NCI-H146 (cell line): ENCODE measurements at places on chromosomes 16 and 17.

DNA sequence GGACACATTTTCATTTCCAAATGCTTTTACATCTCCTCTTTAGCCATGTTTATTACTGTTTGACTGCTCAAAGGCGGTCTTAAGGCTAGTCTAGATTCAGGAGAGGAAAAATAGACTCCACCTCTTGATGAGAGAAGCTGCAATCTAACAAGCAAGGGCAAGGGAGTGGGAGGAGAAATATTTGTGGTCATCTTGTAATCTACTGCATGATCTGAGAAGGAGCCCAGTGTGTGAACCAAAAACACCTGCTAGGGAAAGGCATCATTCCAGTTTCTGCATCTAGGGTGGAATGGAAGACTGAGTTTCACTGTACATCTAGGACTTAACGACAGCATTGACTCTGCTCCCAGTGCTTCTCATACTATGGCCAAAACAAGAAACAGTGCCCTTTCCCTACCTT, 232.2 kb upstream of the HS3ST3A1 start:
- no peak for DNase-seq

- peak; percentile 69 for DNase-seq
These were observed 4.6 kb upstream of the GSE1 start for GRCh38 chr16:85608515-85608885.

DNA sequence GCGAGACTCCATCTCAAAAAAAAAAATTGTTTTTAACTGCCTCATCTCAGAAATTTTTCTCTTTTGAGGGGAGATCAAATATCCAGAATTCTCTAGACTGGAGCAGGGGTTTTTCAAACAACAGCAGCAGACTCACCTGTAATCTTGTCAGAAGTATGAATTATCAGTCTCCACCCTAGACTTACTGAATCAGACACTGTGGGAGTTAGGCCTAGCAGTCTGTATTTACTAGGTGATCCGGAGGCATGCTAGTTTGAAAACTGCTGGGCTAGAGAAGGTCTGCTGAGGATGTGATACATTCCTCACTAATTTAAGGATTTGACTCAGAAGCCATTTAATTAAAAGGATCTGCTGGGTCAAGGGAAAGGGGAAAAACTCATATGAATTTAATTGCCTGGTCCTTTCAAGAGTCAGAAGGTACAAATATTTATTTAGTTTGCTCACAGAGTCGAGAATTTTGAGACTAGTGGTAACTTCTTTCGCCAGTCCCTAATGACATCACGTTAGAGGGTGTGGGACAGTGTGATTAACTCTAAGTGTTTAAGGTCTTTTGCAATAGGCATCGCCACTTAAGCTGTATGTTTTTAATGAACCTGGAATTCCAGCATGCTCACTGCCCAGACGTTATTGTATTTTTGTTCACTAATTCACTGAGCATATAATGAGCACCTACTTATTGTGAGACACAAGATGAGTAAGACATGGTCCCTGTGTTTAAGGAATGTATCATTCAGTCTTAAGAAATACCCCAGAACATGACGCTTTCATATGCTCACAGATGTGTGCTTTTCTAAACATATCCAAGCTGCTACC, 14.2 kb downstream of the ATP6V0A1 start:
- DNase-seq: no peak

GRCh38 chr16:81437865-81438264, 6.7 kb upstream of the CMIP start:
- DNase-seq: peak; percentile 27

DNA sequence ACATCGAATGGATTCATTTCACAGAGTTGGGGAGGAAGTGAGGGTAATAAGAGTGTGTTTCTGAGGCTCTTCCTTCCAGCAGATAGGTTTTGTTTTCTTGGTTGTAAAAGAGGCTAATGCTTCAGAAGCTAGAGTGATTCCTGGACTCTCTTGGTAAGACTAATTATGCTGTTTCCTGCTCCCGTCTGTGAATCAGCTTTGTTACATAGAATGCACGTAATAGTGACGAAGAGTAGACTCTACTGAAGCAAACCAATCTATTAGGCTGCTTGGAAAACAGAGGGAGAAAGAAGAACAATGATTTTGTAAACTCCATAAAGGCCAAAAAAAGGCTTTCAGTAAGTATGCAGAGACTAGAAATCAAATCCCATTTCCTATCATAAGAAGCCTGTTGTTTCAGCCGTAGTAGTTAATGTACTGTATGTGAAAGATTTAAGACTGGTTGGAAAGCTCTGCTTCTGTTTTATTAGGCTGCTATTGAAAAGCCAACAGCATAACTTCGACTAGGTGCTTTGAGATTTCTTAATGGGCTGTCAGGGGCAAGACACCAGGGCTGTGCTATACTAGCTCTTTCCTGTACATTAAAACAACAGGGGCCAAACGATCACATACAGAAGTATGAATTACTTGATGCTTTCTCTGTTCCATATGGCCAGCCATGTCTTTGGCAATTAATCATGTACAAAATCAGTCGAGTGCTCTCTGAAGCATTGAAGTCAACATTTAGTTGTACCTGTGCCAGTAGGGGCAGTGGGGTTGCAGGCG, 219.0 kb downstream of the FTO start:
- no peak for DNase-seq

GRCh38 chr17:20234276-20234675, 225.1 kb downstream of the SPECC1 start:
- no peak for DNase-seq

DNA sequence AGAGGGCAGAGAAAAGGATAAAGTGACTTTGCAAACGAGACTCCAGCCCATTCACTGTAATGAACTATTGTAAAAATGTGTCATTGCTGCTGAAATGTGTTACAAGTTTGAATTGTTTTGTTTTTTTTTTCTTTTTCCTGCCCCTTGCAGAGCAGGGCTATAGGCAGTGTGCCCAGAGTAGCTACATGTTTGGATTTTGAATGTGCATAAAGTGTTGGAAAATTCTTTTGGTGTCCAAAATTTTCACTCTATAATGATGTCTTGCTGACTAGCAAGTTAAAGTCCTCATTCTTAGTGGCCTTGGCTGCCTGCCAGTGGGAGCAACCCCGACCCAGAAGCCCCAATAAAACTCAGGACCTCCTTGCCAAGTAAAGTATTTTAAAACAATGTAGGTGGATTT, 66.5 kb downstream of the IGF2BP1 start:
- DNase-seq: no peak

GRCh38 chr16:23821875-23822688, 13.7 kb upstream of the PRKCB start:
- no peak for DNase-seq

- DNase-seq: no peak
These were observed 35.7 kb downstream of the ESRP2 start for GRCh38 chr16:68200088-68200783.

DNA sequence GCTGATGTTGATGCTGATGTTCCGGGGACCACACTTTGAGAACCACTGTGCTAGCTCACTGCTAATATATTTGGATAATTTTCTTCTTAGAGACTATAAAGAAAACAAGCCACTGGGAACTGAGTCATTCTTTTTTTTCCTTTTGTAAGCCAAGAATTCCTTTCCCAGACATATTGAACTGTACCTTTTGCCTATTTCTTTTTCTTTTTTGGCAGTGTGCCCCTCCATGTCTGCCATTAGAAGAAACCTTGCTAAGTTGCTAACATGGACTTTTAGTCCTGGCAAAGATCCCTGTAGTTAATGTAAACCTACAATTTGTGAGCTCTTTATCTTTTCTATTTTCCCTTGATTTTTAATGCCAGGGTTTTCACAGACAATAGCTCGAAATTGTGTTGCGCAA, 17.3 kb upstream of the ERCC4 start:
- no peak for DNase-seq

DNA sequence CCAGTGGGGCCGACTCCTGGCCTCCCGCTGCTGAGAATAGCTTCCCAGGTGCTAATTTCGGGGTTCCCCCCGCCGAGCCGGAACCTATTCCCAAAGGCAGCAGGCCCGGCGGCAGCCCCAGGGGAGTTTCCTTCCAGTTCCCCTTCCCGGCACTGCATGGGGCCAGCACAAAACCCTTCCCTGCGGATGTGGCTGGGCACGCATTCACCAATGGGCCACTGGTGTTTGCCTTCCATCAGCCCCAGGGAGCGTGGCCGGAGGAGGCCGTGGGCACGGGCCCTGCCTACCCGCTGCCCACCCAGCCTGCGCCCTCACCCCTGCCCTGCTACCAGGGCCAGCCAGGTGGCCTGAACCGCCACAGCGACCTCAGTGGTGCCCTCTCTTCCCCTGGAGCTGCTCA, 24.9 kb upstream of the ZFPM1 start:
- no peak for DNase-seq

DNA sequence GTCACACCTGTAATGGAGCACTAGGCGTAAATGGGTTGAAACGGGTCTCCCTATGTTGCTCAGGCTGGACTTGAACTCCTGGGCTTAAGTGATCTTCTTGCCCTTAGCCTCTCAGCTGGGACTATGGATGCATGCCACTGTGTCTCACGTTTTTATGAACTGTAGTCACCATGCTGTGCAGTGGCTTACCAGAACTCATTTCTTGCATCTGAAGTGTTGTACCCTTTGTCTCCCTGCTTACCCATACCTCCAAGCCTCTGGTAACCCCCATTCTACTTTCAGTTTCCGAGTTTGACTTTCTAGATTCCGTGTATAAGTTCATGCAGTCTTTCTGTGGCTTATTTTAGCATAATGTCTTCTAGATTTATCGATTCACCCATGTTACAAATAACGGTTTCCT, 7.7 kb downstream of the PYCARD start:
- no peak for DNase-seq

DNA sequence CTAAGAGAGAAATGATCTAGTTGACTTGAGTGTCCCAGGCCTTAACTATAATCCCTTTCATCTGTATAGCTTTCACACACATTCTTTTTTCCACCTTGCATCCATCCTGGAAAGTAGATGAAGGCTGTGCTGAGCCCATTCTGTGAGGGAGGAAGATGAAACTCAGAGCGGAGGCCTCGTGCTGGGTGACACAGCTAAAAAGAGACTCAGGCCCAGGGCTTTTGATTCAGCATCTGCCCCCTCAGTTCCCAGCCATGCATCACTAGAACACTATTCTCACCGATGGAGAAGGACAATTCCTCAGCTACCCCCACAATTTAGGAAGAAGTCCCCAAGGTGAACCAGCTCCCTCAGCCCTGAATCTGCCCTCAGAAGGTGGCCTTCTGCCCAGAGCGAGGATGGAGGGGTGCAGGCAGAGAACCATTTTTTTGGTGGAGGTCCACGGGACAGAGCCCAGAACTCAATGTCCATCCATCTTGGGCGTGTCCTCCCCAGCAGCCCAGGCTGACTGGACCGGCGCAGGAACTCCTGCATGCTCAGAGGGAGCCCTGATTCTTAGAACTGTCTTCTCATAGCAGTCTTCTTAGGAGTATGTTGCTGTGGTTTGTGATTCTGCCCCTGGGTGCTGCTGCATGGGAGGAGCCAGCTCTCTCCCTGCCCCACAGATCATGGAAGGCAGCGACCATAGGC, 5.8 kb upstream of the MYCBPAP start:
- DNase-seq: no peak

- DNase-seq: no peak
These were observed 13.5 kb downstream of the CDIP1 start for GRCh38 chr16:4525069-4525468.

- peak; percentile 52 for DNase-seq
These were observed 68.5 kb upstream of the DNAH17 start for GRCh38 chr17:78645421-78646295.

DNA sequence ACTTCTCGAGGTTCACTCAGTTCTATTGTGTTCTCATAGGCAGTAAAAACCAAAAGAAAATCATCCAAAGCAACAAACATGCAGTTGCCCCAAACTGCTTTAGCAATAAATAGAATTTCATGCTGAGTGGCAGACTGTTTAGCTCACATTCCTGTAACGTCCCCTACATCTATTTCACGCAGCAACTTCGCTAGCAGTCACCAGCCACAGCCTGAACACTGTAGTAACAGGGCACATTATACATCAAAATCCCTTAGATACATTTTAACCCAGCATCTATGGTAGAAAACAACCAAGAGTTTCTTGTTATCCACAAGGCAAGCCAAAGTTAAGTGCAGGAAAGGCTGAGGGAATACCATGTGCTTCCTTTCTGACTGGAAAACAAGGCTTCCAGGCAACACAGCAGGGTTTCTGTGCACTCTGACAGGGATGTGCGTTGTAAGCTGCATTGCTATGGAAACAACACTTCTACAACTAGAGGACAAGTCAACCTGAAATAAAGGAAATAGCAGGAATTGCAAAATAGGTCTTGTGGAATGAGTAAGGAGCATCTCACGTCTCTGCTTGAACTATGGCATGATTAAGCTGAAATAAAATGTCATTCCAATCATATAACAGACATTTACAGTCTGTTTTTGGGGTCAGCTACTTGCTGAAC, 55.4 kb downstream of the CFDP1 start:
- no peak for DNase-seq

DNA sequence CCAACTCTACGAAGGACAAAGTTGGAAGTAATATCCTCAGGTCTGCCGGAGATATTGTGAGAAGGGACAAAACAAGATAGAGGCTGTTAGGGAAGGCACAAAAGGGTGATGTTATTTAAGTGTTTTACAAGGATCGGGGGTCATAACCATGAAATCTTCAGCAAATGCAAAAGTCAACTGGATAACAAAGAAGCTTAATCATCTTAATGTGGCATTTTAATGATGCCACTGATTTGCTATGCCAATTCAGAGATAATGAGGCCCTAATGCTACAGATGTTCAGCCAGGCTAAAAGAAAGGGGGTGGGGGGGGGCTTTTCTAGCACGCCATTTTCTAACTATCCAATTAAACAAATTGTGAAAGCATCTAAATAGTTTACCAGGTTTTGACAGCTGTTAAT, 63.1 kb downstream of the IKZF3 start:
- DNase-seq: no peak

DNA sequence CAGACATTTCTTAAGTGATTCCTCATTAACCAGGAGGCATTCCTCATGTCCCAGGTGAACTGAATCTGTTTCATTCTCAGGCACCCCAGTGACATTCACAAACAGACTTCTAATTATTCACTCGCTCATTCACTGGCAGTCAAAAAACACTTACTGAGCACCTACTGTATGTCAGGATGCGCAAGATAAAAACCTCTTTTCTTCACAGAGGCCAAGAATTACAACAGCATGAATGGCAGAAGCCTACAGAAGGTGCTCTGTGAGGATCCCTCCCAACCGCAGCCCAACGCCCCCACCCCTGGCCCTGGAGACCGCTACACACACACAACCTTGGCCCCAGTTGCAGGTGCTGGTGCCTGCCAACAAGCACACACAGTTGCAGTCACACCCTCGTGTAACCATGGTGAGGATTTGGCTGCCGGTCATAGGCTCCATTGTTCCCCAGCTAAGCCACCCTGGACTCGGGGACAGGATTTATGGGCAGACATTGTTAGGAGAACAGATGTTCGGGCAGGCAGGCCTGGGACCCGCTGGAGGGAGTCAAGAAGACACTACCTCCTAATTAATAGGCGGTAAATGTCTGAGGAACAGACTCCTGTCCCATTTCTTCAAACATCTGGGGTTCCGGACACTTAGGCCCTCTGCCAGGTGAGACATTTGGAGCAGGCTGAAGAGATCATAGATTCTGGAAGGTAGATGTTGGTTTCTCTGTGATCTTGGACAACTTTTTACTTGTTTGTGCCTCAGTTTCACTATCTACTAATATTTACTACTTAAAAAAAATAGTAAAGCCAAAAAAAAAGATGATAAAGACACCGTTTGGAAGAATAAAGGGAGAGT, 43.2 kb downstream of the CUEDC1 start:
- peak; percentile 94 for DNase-seq
